ENCODE measurements at places on chromosomes 5 and 9.

DNA sequence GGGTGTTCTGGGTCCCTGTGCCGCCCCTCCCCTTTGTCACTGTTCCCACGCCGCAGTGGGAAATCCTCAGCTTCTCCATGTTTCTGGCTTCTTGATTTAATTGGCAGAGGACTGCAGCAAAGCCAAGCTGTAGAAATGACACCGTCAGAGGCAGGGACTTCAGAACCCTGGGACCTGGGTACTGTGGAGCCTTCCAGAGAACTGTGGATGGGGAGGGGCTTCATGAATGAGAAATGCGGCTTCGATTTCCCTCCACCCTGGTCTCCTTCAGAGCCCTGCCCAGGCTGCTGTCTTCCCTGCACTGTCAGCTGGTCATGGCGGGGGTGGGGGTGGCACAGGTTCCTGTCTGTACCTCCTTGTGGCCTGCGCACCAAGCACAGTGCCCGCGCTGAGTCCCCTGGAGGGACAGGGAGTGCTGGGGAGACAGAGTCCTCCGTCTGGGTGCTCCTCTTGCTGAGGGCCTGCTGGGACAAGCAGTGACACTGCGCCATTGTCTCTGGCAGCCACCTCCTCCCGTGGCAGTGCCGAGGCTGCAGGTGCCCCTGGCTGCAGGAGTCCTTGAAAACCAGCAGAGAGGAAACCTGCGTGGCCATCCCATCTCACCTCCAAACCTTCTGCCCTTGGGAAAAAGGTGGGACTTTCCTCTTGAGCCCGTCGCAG is 47.2 kb downstream of the COL5A1 start:
- no peak for DNase-seq

DNA sequence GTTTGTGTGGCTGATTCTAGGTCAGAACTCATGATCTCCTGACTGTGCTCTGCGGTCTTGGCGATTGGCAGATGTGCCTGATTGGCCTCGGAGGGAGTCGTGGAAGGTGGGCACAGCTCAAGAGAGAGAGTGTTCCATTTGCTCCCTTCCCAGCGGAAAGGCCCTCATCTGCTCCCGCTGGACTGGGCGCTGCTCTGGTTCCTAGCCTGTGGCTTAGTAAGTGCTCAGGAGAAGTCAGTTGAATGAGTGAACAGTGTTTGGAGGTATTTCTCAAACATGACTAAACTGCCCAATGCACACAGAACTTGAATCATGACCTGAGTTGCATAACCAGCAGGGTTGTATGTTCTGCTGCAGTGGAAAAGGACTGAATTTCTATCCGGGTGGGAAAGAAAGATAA is 120.2 kb upstream of the PITX1 start:
- no peak for DNase-seq

GRCh38 chr9:129840034-129840433 is 4.8 kb downstream of the USP20 start:
- no peak for DNase-seq

- DNase-seq: no peak
Observed at GRCh38 chr5:145971108-145971507, 34.7 kb downstream of the SH3RF2 start.

- DNase-seq: no peak
Observed at GRCh38 chr9:9612270-9612669, 1000.5 kb downstream of the PTPRD start.

DNA sequence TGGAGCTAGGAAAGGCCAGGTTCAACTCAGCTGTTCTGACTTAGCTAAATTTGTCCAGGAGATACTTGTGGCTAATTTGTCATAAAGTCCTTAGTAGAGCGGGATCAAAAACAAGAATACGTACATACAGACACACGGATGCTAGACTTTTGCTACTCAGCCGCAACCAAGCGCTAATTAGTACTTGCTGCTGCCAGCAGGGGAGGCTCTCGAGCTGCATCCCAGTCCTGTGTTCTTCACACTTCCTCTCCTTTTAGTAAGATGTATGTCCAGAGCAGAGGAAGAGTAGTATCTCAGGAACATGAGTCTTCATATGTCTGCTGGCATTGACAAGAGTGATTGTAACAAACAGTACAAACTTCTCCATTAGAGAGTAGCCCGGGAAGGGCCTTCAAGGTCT is 58.3 kb downstream of the CYFIP2 start:
- DNase-seq: no peak

- no peak for DNase-seq
Observed at GRCh38 chr9:109855540-109855939, 75.5 kb downstream of the PALM2AKAP2 start.

GRCh38 chr5:157143127-157143971 is 684 bp upstream of the MED7 start:
- DNase-seq: no peak

DNA sequence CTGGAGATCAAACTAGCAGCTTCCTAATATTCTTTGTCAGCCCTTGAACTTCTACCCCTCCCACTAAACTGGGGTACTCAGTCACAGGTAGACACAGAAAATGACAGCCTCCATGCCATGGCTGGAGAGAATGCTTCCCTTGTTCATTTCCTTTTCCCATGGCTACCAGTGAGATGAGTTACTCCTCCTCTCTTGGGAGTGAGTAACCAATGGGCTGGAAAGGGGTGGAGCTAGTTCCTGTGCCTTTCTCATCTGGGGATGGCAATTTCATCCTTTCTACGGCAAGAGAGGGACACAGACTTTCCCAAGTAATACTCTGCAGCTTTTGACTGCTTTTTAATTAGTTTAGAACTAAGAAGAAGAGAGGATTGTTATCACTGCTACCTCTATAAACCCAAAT is 1045.6 kb upstream of the WWC1 start:
- no peak for DNase-seq

DNA sequence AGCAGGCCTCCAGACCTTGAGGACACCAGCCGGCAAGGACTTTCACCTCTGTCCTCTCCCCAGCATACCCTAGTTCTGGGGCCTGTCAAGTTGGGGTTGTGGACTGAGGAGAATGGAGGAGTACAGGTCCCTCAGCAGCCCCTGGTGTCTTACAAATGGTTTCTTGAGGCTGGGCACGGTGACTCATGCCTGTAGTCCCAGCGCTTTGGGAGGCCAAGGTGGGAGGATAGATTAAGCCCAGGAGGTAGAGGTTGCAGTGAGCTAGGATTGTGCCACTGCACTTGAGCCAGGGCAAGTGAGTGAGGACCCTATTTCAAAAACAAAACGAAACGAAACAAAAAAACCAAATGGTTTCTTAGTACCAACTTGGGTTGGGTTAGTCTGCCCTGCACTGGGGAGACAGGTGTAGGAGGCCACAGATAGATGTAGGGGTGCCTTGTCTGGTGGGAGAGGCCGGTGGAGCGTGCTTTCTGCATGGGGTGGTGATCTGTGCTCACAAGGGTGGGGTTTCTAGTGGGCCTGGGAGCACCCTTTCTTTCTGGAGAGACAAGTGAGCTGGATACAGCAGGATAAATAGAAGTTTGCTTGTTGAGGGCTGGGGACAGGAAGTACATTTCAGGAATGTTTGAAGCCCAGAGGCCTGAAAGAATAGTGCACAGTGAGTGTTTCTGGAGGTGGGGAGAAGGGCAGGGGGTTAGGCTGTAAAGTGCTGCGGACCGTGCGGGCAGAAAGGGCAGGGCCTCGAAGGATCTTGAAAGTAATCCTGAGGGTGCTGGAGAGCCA is 37.7 kb upstream of the PSD2 start:
- no peak for DNase-seq

GRCh38 chr5:110018509-110018908 is 328.8 kb downstream of the MAN2A1 start:
- no peak for DNase-seq

DNA sequence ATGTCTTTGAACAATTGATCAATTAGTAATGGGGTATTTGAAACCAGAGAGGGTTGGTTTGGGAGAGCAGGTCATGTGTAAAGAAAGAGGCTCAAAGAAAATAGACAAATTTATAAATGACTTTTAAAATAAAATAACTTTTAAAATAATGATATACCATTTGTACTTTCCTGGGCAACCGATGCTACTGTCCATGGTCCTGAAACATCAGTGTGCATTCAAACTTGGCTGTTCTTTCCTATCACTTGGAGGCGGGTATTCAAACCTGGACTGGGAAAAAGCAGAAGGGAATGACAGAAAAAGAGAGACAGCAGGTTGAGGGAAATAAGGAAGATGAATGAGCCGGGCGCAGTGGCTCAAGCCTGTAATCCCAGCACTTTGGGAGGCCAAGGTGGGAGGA is 1446.4 kb upstream of the WWC1 start:
- DNase-seq: no peak

DNA sequence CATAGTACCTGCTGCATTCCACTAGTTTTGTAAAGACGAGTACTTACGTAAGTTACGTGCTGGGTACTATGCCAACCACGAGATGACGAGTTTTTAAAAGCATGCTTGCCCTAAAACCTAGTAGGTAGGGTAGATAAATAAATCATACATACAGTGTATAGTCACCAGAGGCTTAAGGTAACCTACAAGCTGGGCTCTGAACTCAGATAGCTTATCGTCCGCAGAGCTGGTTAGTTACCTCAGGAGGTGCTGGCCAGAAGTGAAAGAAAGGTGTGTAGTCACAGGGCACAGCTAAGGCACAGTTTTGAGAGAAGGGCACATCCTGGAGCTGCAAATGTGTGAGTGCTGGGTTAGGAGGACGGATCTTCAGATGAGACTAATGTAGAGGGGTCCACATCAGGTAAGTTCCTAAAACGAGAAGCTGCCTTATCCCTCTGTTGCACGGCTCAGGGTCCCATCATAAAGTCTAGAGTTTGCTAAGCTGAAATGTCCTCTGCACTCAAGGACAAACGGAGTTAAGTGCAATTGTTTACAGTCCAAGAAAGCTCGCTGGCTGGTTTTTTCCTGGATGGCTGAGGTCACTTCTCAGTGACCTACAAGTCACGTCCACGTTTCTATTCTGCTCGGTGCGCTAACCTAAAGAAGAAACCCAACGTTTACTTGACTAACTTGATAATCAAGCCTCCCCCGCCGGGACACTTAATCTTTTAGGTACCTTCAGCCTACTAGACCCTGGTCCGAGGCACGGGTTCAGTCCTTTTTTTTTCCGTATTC is 1.1 kb upstream of the SNX24 start:
- no peak for DNase-seq

- DNase-seq: no peak
Observed at GRCh38 chr9:96321515-96321914, 19.5 kb upstream of the HSD17B3 start.

DNA sequence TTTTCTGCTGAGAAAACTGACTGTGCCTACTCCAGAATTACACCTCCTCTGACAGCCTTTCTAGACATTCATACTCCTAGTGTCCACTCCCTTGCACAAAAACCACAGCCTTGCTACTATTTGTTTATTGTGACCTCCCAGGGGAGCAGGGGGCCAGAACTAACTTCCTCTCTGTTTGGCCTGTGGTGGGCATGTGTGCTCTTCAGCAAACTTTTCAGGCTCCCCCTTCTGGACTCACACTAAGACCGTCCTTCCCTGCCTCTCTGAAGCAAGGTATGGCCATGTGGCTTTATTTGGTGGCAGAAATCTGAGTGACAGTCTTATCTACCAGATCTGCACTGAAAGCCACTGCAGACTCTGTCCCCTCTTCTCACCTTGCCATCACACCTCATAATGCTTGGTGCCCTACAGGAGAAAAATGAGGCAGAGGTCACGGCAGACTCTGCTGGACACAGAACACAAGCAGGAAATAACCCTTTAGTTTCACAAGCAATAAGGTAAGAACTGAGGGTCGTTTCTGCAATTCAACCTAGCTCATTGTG is 28.2 kb downstream of the LIFR start:
- no peak for DNase-seq

GRCh38 chr5:72177538-72177937 is 70.3 kb downstream of the MAP1B start:
- DNase-seq: no peak

GRCh38 chr9:257957-258356 is 43.3 kb downstream of the DOCK8 start:
- DNase-seq: no peak

GRCh38 chr9:27181381-27181780 is 72.4 kb downstream of the TEK start:
- DNase-seq: no peak

DNA sequence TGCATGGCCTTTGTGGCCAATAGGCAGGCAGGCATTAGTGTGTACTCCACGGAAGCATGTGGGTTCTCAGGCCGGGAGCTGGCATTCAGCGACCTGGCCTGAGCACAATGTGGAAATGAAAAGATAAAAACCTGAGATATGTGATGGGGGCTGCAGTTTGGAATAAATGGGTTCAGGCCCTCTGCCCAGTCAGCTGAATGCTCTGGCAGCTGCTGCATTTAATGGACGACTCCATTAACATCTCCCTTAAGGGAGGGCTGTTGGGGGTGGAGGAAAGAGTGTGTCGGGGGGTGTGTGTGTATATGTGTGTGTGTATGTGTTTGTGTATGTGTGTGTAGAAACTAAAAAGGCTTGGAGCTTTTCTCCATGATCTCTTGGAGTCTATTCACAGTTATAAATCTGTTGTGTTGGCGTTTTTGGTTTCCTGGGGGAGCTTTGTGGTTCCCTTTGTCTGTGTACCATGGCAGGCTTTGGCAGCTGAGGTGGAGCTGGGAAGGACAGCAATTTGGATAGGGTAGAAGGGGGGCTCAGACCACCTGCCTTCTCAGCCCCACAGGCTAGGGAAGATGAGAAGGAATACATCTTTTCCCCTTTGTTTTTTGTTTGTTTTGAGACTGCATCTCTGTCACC is 27.3 kb upstream of the HSPA9 start:
- DNase-seq: no peak

GRCh38 chr9:131997779-131998178 is 81.9 kb downstream of the MED27 start:
- DNase-seq: no peak

DNA sequence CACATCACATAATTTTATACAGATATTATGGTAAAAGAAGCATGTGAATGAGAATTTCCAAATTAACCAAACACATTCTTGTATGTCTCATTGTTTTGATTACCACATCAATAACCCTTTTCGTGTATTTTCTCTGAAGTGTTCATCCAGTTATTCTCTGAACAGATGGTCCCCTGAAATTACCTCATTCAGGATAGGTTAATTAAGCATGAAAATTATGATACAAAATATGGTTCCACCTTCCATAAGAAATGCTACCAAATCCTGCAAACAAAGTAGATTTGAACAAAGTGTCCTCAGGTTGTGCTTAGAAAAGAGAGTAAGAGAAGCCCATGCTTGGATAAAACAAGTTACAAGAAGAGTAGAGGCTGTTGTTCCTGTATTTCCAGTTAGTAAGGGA is 83.1 kb upstream of the LMNB1 start:
- no peak for DNase-seq

- no peak for DNase-seq
Observed at GRCh38 chr9:111943746-111944145, 47.1 kb downstream of the UGCG start.

- no peak for DNase-seq
Observed at GRCh38 chr5:118918232-118918631, 70.1 kb downstream of the DTWD2 start.

GRCh38 chr5:90473396-90474234 is 956 bp downstream of the MBLAC2 start:
- DNase-seq: no peak

Data from stimulated activated CD4-positive, alpha-beta T cell treated with anti-CD3 and anti-CD28 coated beads, TNF-alpha, amount 100 ng/mL, for 1 hour (primary cell).